Nasal cavity respiratory epithelium epithelial cell of viscerocranial mucosa (primary cell): ENCODE measurements at places on chromosomes 3 and 15. TPM values are rescaled to one million over a fixed set of nuclear protein-coding genes. Genes with fewer than 3 reads are reported as not detected.

Gene UACA
- total RNA-seq, result 24.3 TPM in 2 replicates

Gene P2RY14
- total RNA-seq, result not detected in 2 replicates

Gene ZBBX
- 0.07 TPM in 1 of 2 replicates, not detected in the other for total RNA-seq

Gene WDR93
- 0.07 TPM in 1 of 2 replicates, not detected in the other for total RNA-seq

Gene B3GALNT1
- total RNA-seq, result 5.1 and 5.8 TPM in 2 replicates

Gene B2M
- 844 and 1,206 TPM in 2 replicates for total RNA-seq

Gene DLL4
- total RNA-seq, result under 0.01 and 0.07 TPM in 2 replicates

Gene PRR20G
- total RNA-seq, result not detected in 2 replicates

Gene CLCN2
- 2.1 and 4.8 TPM in 2 replicates for total RNA-seq

Gene KBTBD8
- 3.3 and 4.1 TPM in 2 replicates for total RNA-seq

Gene CYP1A2
- not detected in 2 replicates for total RNA-seq

Gene ADAMTS17
- total RNA-seq, result 0.64 and 1.0 TPM in 2 replicates

Gene USP19
- total RNA-seq, result 58.1 and 68.7 TPM in 2 replicates

Gene LXN
- 1.4 and 5.5 TPM in 2 replicates for total RNA-seq

Gene SOX2
- total RNA-seq, result 2.7 and 6.6 TPM in 2 replicates

Gene CPNE4
- total RNA-seq, result under 0.01 and 0.28 TPM in 2 replicates

Gene ARL6IP5
- 41.0 and 97.0 TPM in 2 replicates for total RNA-seq

Gene LRTM1
- total RNA-seq, result not detected in 2 replicates

Gene RETNLB
- not detected in 2 replicates for total RNA-seq

Gene ISLR
- not detected in 2 replicates for total RNA-seq

Gene SPTSSB
- total RNA-seq, result 0.64 and 1.4 TPM in 2 replicates

Gene AEN
- 53.7 and 87.5 TPM in 2 replicates for total RNA-seq

Gene CA12
- total RNA-seq, result 38.3 and 211 TPM in 2 replicates

Gene CCR4
- not detected in 2 replicates for total RNA-seq

Gene CSTA
- total RNA-seq, result 114 and 450 TPM in 2 replicates

Gene DCBLD2
- total RNA-seq, result 98.1 and 181 TPM in 2 replicates

Gene DAPK2
- total RNA-seq, result 2.1 and 3.9 TPM in 2 replicates

Gene OXTR
- 0.36 and 0.68 TPM in 2 replicates for total RNA-seq

Gene CYP8B1
- not detected in 2 replicates for total RNA-seq
